ENCODE measurements at places on chromosomes 2 and 18.

DNA sequence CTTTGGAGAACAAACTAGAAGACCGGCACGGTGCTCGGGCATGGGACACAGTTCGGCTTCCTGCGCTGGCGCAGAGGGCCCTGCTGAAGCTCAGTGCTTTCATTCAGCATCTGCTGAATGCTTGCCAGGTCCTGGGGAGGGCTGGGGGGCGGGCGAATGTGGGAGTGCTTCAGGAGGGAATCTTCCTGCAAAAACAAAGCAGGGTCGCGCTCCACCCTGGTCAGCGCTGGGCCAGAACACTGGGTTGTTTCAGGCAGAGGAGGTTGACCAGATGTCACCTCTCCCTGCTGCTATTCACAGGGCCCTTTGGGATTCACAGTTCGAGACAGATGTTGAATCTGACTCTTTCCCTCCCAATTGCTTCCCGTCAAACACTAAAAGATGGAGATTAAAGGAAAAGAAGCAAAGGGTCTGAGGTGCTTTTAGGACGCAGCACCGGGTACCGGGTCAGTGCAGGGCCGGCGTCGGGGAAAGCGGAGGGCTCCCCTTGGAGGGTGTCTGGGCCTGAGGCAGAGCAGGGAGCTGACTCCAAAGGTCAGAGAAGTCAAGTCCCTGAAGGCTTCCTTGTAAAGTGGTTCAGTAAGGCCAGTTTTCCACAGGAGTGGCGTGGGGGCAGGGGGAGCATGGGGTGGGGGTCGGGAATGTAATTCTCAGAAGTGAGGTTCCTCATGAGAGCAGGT, 82.1 kb upstream of the PXDN start:
- peak; percentile 42 for DNase-seq

DNA sequence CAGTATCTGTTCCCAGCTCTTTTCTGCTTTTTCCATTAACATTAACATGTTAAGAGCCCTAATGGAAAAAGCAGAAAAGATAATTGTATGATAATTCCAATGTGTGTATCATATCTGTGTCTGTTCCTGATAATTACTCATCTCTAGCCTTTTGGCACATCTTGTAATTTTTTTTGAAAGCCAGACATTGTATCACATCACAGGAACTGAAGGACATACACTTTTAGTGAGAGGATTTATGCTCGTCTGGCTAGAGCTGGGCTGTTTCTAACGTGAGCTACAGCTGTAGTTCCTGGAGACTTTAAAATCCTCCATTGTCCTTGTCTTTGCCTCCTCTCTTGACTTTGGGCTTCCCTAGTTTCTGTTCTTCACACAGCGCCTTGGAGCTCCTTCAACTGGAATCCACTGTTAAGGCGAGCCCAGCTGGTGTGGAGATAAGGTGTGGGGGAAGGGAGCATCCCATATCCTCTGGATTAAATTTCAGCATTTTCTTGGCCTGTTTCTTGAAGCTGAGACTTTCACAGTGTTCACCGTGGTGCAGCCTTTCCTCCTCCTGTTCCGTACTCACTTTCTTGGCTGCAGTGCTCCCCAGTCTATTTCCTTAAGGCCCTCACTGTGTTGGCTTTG, 211.5 kb downstream of the GALR1 start:
- DNase-seq: no peak

- no peak for DNase-seq
Measured at GRCh38 chr2:174846941-174847938, 83.0 kb upstream of the CHRNA1 start.

DNA sequence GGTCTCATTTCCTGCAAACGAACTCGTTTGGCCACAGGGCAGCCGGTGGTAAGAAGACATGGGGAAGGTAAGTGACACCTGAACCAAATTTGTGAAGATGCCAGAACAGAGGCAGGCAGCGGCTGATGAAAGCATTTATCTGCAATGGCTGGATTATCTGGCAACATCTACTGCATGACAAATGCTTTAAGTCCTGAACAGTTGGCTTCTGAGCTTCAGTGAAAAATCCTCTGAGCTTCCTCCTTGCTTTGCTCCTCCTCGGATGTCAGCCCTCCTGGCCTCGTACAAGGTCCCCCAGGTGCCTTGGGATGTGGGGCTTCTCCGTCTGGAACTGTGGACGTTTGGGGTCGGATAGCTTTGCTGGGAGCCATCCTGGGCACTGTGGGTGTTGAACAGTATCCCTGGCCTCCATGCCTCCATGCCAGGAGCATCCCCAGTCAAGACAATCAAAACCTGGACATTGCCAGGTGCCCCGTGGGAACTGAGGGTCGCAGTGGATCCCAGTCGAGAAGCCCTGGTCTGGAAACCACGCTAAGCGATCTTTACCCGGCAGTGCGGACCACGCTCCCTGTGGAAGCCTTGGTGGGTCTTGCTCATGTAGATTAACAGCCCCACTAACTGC, 49.3 kb downstream of the KCNG2 start:
- no peak for DNase-seq

DNA sequence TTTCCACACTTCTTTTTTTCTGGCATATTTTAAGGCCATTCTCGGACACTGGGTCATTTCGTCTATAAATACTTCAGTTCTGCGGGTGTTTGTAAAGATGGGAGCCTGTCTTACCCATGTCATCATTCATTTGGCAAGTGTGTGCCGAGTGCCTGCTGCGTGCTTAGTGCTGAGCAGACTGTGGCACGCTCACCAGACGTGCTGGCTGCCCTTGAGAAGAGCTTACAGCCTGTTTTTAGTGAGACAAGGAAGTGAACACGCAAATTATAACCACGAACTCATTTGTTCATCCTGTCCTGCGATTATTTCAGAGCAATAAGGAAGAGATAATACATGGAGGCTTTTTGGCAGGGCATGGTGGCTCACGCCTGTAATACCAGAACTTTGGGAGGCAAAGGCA, 10.4 kb upstream of the STON1 start:
- DNase-seq: no peak

DNA sequence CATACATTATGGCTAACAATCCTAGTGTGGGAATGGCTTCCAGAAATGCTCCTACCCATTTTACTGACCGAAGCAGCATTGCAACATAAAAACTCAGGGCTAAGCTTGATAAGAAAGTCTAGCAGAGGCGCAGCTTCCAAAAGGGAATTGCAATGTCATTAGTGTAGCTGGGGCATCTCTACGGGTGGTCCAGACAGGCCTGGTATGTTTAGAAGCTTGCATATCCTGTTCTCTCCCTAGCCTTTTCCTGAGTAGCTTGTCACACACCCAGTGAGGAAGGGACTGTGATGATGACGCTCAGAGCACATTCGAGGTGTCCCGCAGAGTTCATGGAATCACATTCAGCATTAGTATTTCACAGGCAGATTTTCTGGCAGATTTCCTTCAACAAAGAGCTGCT, 38.0 kb upstream of the COL5A2 start:
- DNase-seq: no peak
